ENCODE measurements at places on chromosomes 16 and 17.

DNA sequence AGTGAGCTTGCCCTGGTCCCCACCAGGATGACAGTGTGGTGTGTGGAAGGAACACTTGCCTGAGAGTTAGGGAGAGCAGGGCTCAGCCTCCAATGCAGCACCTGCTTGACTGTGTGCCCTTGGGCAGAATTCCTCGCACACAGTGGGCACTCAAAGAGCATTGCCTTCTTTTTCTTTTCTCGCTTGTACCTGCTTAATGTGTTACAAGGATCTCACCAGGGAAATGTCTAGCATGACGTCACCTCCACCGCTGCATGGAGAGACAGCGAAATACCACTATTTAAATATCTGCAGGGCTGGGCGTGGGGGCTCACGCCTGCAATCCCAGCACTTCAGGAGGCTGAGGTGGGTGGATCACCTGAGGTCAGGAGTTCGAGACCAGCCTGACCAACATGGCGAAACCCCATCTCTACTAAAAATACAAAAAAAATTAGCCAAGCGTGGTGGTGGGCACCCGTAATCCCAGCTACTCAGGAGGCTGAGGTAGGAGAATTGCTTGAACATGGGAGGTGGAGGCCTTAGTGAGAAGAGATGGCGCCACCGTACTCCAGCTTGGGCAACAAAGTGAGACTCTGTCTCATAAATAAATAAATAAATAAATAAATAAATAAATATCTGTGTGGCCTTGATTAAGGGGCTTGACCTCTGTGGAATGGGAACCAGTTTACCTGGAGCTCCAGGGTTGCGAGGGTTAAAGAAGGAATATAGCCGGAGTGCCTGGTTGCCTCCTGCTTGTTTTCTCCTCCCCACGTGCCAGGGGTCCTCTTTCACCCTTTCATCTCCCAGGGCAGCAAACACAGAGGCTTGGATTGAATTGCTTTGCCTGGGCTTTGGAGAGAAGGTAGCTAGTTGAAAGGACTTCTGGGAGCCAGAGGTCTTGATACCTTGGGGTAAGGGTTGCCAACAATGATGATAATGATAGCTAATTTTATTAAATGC lies 16.3 kb downstream of the SNX29 start:
- DNase-seq: no peak

- DNase-seq: no peak
Measured at GRCh38 chr17:46974086-46974485, 5.0 kb downstream of the RPRML start.

DNA sequence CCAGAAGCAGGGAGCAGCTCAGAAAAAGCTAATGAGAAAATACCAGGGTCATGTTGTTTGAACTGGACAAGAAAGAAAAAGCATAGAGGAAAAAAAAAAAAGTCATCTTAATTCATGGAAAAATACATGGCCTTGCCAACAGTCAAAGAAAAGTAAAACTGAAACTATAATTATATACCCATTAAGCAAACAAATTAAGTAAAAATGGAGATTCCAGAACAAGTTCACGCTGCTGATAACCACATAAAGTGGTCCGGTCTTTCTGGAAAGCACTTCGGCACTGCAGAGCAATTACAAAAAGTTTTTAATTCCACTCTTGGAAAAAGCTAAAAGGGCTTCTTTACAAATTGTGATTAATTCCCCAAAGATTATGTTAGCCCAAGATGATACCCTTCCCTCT lies 12.4 kb upstream of the P2RX5 start:
- no peak for DNase-seq

DNA sequence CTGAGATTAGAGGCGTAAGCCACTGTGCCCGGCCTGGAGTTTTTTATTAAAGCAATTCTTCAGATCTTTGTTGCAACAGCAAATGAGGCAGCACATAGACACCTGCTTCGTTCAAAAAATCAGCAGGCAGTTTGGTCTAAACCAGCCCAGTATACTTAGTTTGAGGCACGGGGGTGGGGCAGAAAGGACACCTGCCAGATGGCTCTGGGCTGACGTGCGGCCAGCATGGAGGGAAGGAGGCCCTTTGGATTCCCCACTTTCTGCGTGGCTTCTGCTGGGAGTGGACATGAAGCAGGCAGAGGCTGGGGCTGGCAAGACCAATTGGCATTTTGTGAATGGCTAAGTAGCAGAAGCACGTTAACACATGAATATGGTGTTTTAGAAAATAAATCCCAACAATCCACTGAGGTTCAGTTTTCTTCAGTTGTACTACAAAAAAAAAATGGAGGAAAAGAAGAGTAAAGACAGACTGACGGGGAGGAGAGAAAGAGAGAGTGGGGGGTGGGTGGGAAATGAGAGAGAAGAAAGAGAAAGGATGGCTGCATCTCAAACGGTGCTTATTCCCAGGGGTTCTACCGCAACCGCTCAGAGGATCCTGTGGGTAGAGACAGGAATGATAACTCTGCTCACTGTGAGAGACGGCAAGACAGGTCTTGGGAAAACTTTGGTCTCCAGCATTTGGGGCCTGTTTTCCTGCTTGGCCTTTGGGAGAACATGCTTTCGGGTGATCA lies 16.3 kb downstream of the C16orf46 start:
- DNase-seq: no peak

All from stimulated activated CD8-positive, alpha-beta memory T cell treated with anti-CD3 and anti-CD28 coated beads, Interleukin-4, amount 100 ng/mL, for 1 hour (primary cell).